ENCODE measurements at places on chromosomes 3 and 15. TPM values are rescaled to one million over a fixed set of nuclear protein-coding genes. Genes with fewer than 3 reads are reported as not detected.

DNA sequence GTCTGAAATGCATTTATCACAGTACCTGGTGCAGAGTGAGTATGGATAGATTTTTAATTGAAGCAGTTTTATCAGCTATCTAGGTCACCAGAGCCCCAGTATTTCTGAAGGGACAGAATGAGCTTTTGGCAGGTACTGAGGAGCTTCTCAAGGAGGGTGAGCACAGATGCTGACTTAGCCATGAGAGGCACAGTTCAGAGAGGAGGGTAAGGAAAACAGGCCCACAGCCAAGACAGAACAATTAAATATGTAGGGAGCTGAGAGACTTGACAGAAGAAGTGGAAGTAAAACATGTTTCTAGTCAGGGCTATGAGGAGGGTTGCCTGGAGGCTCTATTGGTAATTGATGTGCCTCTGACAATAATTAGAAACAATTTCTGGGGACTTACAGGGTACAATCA lies 20.1 kb downstream of the ZNF80 start:
- no peak for DNase-seq

DNA sequence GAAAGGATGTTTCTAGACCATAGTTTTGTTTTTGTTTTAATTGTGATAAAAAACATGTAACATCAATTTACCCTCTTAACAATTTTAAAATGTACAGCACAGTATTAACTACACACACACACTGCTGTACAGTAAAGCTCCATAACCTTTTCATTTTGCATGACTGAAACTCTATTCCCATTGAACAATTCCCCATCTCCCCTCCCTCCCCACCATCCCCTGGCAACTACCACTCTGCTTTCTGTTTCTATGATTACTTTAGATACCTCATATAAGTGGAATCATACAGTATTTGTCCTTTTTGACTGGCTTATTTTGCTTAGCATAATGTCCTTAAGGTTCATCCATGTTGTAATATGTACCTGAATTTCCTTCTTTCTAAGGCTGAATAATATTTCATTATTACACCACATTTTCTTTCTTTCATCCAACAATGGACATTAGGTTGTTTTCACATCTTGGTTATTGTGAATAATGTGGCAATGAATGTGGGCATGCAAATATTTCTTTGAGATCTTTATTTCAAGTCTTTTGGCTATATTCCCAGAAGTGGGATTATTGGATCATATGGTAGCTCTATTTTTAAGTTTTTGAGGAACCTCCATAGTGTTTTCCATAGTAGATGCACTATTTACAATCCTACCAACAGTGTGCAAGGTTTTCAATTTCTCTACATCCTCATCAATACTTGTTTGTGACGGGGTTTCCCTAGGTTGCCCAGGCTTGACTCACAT lies 10.7 kb downstream of the CHST14 start:
- no peak for DNase-seq

GRCh38 chr3:77096966-77097890 lies 57.3 kb downstream of the ROBO2 start:
- no peak for DNase-seq

- no peak for DNase-seq
These were observed 7.5 kb upstream of the STRA6 start for GRCh38 chr15:74209997-74210671.

GRCh38 chr15:42065468-42065867 lies 28.9 kb downstream of the PLA2G4D start:
- DNase-seq, result no peak

DNA sequence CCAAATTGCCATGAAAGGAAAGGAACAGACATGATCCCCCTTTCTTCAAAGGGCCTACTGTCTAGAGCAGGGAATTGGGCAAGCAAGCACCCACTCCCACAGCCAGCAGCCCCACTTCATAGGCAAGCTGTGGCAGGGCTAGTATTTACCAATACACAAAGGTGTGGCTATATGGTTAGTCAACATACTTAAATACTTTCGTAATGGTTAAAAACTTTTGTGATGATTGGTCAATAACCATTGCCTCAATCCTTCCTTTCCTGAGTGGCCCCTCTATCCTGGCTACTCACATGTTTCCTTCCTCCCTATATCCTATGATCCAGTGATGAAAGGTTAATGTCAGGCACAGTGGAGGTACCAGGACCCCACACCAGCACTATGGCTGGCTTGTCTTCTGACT lies 30.1 kb upstream of the ARL8B start:
- DNase-seq, result no peak

DNA sequence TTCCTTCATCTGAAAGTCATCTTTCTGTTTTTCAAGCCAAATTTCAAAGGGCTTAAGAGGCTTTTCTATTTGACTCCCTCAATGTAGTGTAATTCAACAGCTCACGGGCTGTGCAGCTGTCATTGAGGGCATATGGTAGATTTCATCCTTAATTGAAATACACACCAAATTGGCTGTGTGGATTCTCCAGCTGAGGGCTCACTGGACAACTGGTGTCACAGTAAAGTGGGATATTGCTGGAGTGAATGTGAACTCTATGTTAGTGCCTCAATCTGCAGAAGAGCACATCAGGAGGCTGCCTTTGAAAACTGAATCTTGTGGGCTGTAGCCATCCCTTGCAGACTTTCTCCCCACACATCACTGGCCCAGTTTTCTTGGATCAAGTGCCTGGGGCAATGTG lies 120.1 kb downstream of the GALK2 start:
- DNase-seq, result no peak

GRCh38 chr3:45275006-45275704 lies 49.1 kb upstream of the TMEM158 start:
- DNase-seq, result no peak

GRCh38 chr3:71652781-71653413 lies 69.4 kb upstream of the FOXP1 start:
- DNase-seq, result no peak

GRCh38 chr3:52236424-52236886 lies 2.5 kb downstream of the TWF2 start:
- no peak for DNase-seq

GRCh38 chr3:169146866-169147237 lies 516.7 kb downstream of the MECOM start:
- no peak for DNase-seq

- DNase-seq, result no peak
These were observed 38.3 kb upstream of the ARHGEF3 start for GRCh38 chr3:56839784-56840715.

The OCA2 gene
- total RNA-seq, result 3.0 TPM

The SLC51A gene
- total RNA-seq, result not detected

The ISL2 gene
- total RNA-seq, result 1.5 TPM

Measured in urinary bladder (tissue), 4 donors.